Brain microvascular endothelial cell (primary cell): ENCODE measurements at places on chromosomes 7 and 10.

GRCh38 chr7:104240401-104240800, 32.6 kb upstream of the ORC5 start:
- DNase-seq, result no peak

GRCh38 chr7:1562597-1563051, 6.6 kb upstream of the TMEM184A start:
- no peak for DNase-seq

DNA sequence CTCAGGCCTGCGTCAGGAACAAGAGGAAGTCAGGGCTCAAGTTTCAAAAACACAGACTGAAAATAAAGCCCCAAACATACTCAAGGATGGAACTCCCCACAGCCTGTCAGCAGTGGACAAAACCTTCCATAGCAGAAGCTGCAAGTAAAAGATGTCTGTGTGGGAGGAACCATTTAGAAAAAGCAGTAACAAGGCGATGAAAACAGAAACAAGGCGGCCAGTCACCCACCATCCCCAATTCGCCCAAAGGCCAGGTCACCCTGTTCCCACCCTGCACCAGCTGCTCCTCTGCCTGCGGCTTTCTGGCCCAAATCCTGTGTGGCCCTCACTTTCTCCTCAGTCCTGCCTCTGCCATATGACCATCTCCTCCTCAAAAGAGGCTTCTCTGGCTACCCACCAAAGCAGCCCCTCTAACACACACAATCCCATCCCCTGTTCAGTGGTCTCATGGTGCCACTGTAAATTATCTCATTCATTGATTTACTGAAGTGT, 27.8 kb downstream of the KCNMA1 start:
- peak; percentile 46 for DNase-seq

DNA sequence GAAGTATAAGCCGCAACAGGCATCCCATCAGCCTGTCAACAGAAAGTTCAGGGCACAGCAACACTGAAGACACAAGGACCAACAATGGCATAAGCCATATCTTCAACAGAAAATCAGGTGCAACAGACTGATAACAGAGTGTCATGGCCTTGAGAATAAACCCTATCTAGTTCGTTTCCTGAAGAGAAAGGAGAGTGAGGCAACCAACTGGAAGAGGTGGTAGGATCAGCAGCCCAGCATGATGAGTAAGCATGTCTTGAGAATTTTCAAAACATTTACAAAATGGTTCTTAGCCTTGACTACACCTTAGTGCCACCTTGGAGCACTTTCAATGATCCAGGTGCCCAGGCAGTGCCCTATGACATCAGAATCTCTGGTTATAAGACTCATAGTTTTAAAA, 290.2 kb upstream of the SEMA3C start:
- DNase-seq, result no peak

DNA sequence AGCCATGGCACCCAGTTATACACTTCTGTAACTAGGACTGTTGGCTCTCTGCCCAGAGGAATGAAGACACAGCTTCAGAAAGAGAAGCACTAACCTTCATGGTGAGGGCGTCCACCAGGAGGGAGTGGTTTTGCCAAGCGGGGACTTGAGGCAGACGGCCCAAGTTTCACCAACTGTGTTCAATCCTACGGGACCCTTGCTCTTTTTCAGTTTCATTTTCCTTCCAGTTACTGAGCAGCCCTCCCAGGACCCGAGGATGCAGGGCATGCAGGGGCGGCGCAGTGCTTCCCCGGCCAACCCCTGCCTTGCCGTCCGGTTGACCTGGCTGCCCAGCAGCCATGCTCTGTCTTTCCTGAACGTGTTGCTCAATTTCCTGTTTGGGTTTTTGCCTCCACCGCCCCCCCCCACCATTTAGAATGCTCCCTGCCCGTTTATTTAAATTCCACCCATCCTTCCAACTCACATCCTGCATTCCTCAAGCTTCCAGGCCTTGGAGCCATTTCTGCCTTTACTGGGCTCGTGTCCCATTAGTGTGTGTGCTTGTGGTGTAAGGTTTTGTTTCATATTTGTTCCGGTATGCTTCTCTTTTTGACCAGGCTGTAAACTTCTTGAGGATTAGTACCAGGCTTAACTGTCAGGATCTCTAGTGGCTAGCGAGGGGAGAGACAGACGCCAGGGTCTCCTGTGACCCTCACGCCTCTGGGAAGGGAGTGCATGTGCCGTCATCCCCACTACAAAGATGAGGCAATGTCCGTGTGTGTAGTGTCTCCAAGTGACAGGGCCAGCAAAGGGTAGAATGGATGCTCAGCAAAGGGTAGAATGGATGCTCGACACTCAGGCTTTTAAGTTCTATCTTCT, 31.6 kb downstream of the IL15RA start:
- peak; percentile 37 for DNase-seq
